ENCODE measurements at places on chromosomes 3 and 15. TPM values are rescaled to one million over a fixed set of nuclear protein-coding genes. Genes with fewer than 3 reads are reported as not detected.

The KLHL40 gene
- total RNA-seq, result not detected

- peaks cover 6% of the 10 kb centered on the region for H3K4me1 ChIP-seq
- no peak overlapping the region for H3K27ac ChIP-seq
- H3K27me3 ChIP-seq, result no peaks in the 10 kb centered on the region
- no peak overlapping the region for H3K4me3 ChIP-seq
- H3K36me3 ChIP-seq, result no peaks in the 10 kb centered on the region
Measured at GRCh38 chr3:113825090-113825489, 13.5 kb upstream of the GRAMD1C start.

- DNase-seq, result no peak
- no peak overlapping the region for H3K4me3 ChIP-seq
- no peaks in the 10 kb centered on the region for H3K27me3 ChIP-seq
Measured at GRCh38 chr15:91936927-91937326, 83.4 kb downstream of the SLCO3A1 start.

DNA sequence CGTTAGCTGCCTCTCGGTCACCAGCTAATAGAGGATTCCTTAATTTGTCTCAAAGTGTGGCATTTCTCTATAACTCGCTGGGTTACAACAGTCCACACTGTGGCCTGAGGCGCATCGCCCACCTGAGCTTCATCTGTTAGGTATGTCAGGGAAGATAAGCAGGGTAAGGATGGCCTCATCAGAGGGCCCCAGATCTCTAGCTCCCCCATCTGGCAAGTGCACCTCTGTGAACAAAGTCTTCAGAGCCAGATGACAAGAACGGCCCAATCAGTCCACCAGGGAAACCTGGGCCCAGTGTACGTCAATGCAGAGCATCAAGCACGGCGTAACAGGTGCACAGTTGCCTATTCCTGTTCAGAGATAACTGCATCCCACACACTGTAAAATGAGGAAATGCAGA lies 23.2 kb downstream of the FRG2C start:
- H3K27ac ChIP-seq, result no peak overlapping the region
- peaks cover 20% of the 10 kb centered on the region for H3K36me3 ChIP-seq
- no peaks in the 10 kb centered on the region for H3K4me1 ChIP-seq
- H3K27me3 ChIP-seq, result no peaks in the 10 kb centered on the region

The PRR23C gene
- total RNA-seq, result not detected

GRCh38 chr15:78004222-78004727 lies 73.2 kb downstream of the TBC1D2B start:
- peaks cover 7% of the 10 kb centered on the region for H3K36me3 ChIP-seq
- peaks cover 16% of the 10 kb centered on the region for H3K4me1 ChIP-seq
- H3K27ac ChIP-seq, result no peak overlapping the region
- no peak overlapping the region for H3K4me3 ChIP-seq
- no peak for DNase-seq

The MASP1 gene
- total RNA-seq, result 3.5 TPM

DNA sequence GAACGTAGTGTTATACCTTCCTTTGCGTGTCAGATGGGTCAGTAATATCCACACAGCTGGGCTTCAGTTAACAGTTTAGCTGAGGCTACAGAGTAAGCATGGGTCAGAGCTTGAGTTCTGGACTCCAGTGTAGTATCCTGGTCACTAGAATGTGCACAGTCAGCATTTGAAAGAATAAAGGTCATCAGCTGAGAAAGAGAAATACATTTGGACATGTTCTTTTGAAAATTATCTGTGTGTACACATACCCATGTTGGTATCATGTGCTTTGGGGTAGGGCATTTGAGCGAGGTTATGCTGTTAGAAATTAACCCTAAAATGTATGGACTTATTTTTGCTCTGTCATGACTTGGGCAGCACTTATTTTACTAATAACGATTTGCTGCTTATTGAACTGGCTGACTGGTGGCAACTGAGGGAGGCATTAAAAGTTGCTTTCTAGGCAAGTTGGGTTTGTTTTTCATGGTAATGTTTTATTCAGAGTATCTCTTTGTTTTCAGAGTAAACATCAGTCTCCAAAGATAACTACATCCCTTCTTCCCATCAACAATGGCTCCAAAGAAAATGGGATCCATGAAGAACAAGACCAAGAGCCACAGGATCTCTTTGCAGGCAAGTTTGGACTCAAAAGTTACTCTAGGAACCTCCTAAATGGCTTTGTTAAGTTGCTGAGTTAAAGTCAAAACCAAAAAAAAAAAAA lies 16.4 kb downstream of the SNX1 start:
- H3K27ac ChIP-seq, result 0 out of 2 replicates have a peak overlapping the region, but pooled peaks have one; percentile 23
- no peaks in the 10 kb centered on the region for H3K27me3 ChIP-seq
- no peak overlapping the region for H3K4me3 ChIP-seq
- no peak for DNase-seq

The EEF1AKMT4 gene
- 11.4 TPM for total RNA-seq

- no peaks in the 10 kb centered on the region for H3K36me3 ChIP-seq
- H3K27me3 ChIP-seq, result no peaks in the 10 kb centered on the region
- peaks cover 16% of the 10 kb centered on the region for H3K4me1 ChIP-seq
Measured at GRCh38 chr3:10468613-10469354, 36.6 kb downstream of the ATP2B2 start.

The FBXO40 gene
- 0.04 TPM for total RNA-seq

The CD200R1 gene
- not detected for total RNA-seq

GRCh38 chr3:123347691-123348264 lies 101.1 kb downstream of the ADCY5 start:
- no peaks in the 10 kb centered on the region for H3K27me3 ChIP-seq
- no peak for DNase-seq
- no peak overlapping the region for H3K4me3 ChIP-seq
- H3K27ac ChIP-seq, result no peak overlapping the region

DNA sequence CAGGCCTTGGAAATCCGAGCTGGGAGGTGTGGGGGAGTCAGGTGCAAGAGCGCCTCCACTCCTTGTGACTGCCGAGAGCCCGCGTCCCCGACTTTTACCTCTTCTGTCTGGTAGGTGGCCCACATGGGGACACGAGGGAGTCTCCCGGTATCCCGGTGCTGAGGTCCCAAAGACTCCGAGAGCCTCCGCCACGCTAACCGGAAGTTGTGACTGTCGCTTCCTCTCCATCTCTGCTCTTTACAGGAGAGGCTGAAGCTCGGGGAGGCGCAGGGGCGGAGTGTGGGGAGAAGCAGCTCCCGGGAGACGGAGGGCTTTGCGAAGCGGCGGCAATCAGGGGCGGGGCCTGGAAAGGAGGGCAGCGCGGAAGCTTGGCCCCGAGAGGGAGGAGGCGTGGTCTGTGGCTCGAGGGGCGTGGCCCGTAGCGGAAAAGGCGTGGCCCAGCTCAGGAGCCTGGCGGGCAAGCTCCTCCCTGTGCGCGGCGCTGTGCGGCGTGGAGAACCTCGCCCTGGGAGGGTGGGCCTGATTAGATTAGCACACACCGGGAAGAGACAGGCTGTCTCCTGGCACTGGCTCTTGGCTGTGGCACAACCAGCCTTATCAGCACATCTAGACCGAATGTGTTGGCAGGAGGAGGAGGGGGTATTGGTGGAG lies 143.9 kb downstream of the GABRB3 start:
- no peaks in the 10 kb centered on the region for H3K27me3 ChIP-seq
- H3K27ac ChIP-seq, result peak overlapping the region; percentile 90
- peaks cover 27% of the 10 kb centered on the region for H3K36me3 ChIP-seq
- H3K4me3 ChIP-seq, result peak overlapping the region; percentile 60
- peak; percentile 91 for DNase-seq
- H3K4me1 ChIP-seq, result peaks cover 94% of the 10 kb centered on the region

The CCDC9B gene
- 1.8 TPM for total RNA-seq

The RNU5B-1 gene
- not detected for total RNA-seq

The PIGBOS1 gene
- total RNA-seq, result 11.9 TPM

- peaks cover 6% of the 10 kb centered on the region for H3K4me1 ChIP-seq
- no peak for DNase-seq
- no peaks in the 10 kb centered on the region for H3K27me3 ChIP-seq
- H3K36me3 ChIP-seq, result no peaks in the 10 kb centered on the region
Measured at GRCh38 chr15:39354189-39354588, 226.7 kb upstream of the THBS1 start.

DNA sequence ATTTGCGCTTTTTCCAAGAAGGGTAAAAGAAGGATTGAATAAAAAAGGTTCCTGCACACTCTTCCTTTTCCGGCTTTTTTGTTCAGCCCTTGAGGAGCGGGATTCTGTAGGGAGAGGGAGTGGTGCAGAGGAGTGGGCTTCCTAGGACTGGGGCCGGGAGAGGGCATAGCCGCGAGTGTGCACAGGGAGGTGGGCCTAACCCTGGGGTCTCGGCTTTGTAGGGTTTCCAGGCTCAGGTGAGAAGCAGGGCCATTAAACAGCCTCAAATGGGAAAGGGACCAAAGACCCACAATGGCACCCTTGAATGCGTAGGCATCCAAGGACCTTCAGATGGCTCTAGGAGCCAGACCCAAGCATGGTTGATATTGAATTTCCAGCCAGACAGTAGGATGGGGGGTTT lies 35.4 kb upstream of the RAB6B start:
- peaks cover 22% of the 10 kb centered on the region for H3K27me3 ChIP-seq
- DNase-seq, result no peak
- peaks cover 11% of the 10 kb centered on the region for H3K4me1 ChIP-seq
- no peak overlapping the region for H3K4me3 ChIP-seq

DNA sequence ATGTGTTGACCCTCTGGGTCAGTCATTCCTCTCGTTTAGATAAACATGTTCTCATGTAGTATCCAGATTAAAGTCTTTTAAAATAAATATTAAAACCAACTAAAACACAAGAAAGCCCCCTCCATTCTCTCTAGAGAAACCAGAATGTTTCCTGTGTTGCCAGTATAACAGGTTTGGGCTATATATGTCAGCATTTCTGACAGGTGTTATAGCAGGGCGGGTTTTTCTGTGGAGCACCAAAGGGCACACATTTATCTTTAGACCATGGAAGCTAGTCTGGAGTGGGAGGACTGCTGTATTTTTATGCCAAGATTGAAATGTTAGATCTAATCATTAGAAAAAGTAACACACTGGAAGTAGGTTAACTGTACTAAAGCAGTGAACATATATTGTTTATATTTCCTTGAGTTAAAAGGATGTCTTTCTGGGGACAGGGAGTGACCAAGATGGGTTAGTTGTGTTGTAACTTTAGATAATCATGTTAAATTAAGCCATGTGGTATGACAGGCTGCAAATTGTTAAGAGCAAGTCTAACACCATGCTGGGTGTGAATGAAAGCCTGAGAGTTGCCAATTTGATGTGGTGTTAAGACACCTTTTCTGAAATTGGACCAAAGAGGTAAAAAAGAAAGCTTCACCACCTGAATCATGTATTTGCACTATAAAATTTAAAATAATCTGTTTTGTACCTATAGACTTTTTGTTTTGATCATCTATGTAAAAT lies 15.6 kb downstream of the KCTD6 start:
- no peak for DNase-seq
- H3K27ac ChIP-seq, result no peak overlapping the region

The SLC25A36 gene
- 83.0 TPM for total RNA-seq
